ENCODE measurements at places on chromosomes 4 and X. TPM values are rescaled to one million over a fixed set of nuclear protein-coding genes. Genes with fewer than 3 reads are reported as not detected.

DNA sequence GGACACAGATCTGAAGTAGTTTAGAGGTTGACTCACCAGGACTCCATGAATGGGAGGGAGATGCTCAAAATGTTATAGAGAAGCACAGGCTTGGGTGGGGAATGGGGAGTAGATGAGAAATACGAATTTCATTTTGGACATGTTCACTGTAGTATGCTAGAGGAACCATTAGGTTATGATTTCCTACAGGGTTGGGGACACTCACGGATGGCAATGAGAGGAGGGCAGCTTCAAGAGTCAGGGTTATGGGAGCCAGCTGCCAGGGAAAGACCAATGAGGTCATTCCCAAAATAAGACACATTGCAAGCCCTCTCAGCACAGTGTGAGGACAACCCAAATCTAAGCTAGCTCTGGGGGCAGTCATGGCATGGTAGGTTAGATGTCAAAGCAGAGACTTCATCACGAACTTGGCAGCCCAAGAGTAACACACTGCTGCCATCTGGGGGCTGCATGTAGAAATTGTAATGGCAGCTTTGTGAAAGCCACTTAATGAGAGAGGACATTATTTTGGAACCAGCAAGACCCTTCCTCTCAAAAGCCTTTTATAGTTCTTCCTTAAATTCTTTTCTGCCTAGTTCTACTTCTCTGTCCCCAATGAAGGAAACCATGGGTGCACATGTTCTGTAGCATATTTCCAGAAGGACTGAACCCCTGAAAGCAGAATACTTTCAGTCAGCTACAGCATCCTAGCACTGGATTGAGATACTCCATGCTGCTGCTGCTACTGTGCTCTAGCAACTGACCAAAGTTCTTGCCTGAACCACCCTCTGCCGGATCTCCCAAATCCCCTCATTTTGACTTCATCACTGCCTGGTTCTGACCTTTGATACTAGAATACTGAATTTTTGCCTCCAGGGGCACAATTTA is 16.2 kb upstream of the ZCCHC12 start:
- DNase-seq: peak; percentile 48

- no peak for DNase-seq
Observed at GRCh38 chr4:1981251-1982058, 27.3 kb downstream of the NELFA start.

GRCh38 chr4:8171984-8172924 is 13.6 kb upstream of the ABLIM2 start:
- no peak for DNase-seq

GRCh38 chr4:147837435-147837834 is 105.5 kb downstream of the ARHGAP10 start:
- DNase-seq: no peak

- peak; percentile 15 for DNase-seq
Observed at GRCh38 chr4:172982151-172982590, 186.4 kb upstream of the GALNT7 start.

GRCh38 chr4:5705647-5706320 is 2.6 kb downstream of the EVC2 start:
- DNase-seq: peak; percentile 90

- DNase-seq: no peak
Observed at GRCh38 chr4:86657382-86657781, 63.3 kb downstream of the PTPN13 start.

DNA sequence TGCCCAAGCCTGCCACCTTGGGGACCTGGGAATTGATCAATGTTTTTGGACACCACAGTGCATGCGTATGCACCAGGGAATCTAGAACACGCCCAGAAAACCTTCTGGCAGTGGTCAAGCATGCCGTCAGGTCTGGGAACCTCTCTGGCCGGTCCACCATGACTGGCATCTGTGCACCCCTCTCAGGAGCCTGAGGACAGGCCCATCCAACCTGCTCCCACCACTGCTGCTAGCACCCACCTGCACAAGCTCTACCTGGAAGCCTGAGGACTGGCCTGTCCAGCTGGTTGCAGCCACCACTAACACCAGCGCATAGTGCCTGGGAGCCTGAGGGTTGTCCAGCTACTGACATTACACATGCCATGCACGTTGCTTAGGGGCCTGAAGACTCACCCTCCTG is 162.1 kb upstream of the GALNTL6 start:
- no peak for DNase-seq

GRCh38 chrX:133402042-133402453 is 13.2 kb downstream of the GPC4 start:
- DNase-seq: no peak

GRCh38 chrX:13102636-13103035 is 58.2 kb upstream of the FAM9C start:
- no peak for DNase-seq

DNA sequence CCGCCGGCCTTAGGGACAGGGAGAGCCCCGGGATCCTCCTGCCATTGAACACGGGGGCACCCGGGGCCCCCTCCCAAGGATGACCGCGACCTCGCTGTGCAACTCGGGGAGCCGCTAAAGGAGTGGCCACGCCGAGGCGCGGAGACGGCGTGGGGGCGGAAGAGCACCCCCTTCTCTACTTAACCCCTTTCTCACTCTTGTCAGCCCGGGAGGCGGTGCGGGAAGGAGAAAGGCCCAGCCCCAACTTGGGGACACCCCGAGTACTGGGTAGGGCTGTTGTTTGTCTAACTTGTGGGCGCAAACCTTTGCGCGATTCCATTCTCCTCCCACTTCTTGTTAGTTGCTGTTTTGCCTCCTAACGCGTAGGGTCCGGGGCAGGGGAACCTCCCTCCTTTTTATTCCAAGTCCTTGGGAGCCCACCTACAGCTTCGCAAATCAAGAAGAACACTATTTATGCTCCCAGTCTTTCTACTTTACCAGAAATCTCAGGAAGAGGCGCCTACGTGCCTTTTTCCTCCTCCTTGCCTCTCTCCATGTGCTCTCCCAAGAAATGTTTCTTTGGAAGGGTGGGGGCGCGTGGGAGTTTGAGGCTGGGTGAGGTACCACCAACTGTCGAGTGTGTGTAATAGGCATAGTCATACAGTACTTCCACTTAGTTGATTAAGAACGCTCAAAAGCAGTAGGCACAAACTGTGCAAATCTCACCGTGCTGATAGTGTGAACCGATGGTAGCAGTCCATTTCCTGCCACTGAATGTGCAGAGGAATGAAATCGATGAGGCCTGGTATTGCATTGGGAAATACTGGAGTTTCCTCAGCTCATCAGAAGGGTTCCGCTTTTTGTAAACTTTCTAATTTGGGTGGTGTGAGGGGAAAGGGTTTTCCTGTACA is 813 bp downstream of the DIAPH2 start:
- DNase-seq: peak; percentile 76

- DNase-seq: peak; percentile 70
Observed at GRCh38 chrX:52574416-52575275, 57.8 kb upstream of the XAGE1B start.

DNA sequence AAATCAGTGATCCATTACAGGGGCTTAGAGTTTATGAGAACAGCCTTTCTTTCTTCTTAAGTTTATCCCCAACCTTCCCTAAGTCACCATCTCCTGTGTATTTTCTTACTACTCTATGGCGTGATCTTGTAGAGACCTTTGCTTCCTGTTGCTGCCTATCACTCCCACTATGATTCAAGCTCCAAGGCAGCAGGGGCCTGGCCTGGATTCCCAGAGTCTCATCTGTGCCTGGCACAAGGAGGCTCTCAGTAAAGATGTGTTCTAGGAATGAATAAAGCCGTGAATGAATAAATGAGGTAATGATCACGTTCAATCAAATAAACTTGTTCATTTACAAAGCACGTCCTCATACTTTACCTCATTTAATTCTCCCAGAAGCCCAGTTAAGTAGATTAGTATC is 45.4 kb downstream of the CC2D2A start:
- no peak for DNase-seq

DNA sequence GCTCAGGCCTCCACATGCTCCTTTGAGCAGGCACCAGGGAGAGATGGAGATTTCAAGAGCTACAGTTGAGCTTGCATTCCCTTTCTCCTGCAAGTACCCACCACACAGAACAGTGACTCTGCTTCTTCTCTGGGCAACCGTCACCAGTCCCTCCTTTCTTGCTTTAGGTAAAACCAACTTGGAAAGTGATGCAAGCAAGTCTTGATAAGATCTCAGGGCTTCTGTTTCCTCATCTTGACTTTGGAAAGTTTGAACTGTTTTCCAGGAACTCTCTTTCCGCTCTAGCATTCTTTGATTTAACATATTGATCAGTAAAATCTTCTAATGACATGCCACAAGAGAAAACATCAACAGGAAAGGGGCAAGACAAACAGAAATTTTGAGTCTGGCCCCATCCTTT is 73.7 kb downstream of the USP46 start:
- DNase-seq: no peak

DNA sequence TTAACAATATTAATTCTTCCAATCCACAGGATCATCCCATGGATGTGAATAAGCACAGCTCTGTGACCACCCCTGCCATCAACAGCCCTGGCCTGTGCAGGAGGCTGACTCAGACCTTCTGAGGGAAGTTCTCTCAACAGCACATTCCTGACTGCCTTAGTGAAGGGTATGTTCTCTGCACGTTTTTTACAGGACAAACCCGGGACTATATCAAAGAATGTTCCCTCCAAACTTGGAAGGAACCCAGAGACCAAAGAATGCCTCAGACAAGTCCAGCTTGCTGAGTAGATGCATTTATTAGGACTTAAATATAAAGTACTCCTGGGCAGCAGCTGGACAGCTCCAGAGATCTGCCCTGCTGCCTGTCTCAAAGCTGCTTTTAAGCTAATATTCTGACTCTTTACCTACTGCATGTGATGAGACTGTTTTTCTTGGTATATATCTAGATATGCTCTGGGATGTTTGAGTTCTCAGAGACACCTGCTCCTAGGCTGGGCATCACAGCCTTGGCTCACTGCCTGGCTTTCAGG is 1127.8 kb upstream of the PRKX start:
- DNase-seq: no peak

DNA sequence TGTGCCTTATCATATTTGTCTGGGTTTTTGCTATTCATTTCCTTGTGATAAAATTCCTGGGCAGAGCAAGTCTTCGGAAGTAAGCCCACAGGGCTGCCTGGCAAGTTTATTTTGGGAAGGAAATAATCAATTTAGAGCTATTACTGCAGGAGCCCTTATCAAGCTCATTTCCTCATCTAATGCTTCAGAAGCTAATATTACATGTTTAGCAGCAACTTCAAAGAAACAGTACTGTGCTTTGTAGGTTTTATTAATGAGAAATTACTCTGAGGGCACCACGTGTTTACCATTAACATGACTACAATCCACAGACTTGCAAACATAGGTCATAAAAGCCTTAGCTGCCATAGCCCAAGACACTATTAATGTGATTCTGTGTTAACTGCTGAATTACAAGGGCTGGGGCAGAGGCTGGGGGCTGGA is 540.0 kb downstream of the SPRY1 start:
- peak; percentile 53 for DNase-seq

DNA sequence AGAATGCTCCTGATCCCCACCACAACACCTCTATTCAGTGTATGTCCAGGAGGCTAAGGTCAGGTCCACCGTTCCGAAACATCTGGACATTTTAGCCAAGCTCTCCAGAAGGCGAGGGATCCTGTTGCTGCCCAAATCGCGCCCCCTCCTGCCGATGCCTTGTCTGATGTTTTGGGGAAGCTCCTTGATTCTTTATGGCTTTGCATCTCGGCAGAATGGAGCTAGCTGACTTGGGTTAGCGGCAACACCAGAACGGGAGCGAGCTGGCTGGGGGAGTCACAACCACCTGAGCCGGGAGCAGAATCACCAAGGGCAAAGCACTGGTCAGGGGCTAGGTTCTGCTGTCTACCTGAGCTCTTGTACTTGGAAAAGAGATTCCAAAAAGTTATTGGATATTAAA is 6.6 kb upstream of the POU3F4 start:
- DNase-seq: no peak

DNA sequence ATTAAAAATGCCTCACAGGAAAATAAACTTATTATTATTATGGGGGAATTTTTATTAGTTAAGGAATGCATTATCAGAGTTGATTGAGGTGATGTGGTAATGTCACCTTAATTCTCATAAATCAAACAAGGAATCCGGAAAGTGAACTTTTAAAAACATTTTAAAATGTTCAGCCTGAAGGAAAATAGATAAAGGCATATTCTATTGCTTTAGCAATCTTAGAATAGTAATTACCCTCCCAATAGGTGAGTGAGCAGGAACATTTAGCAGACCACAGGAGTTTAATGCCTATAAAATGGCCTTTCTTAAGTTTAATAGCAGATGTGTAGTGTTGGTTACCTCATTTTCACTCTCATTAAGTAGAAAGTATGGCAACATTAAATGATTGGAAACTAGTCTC is 160.9 kb upstream of the MAD2L1 start:
- DNase-seq: no peak

HOPX gene
- total RNA-seq: 450 TPM

FGFBP1 gene
- 19.7 TPM for total RNA-seq

VEGFD gene
- total RNA-seq: 15.6 TPM

PLRG1 gene
- 61.4 TPM for total RNA-seq

RBM46 gene
- total RNA-seq: not detected

DCAF8L2 gene
- total RNA-seq: not detected

PNCK gene
- total RNA-seq: 0.67 TPM

CT45A3 gene
- total RNA-seq: 0.31 TPM

PITX2 gene
- not detected for total RNA-seq

Data from lung (tissue), 17 donors.